ENCODE measurements at places on chromosomes 6 and 20.

DNA sequence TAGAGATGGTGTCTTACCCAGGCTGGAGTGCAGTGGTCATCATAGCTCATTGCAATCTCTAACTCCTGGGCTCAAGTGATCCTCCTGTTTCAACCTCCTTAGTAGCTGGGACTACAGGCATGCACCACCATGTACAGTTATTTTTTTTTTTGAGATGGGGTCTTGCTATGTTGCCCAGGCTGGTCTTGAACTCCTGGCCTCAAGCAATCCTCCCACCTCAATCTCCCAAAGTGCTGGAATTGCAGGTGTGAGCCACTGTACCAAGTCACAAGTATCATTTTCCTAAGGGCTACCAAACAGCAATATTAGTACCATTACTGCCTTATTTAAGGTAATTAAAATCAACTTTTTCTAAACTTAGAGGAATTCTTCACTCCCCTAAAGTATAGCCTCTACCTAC, 49.4 kb downstream of the BACH2 start:
- no peak for DNase-seq

DNA sequence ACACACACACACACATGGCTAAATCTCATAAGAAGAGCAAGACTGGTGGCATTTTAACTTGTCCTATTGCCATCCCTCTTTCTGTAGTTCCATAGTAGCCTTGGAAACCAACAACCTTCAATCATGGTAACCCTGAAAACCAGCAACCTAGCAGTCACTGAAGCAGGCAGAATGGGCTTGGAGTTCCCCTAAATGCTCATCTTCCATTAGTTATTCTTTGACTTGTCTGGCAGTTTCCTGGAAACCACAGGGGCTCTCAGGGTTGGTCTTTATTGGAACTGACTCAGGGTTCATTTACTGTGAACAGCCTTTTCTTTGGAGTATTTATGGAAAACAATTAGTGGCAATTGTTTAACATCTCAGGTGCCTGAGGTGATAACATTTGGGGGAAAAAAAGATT, 19.4 kb upstream of the BRPF3 start:
- no peak for DNase-seq

GRCh38 chr20:24604966-24605665, 135.7 kb downstream of the SYNDIG1 start:
- DNase-seq, result no peak

GRCh38 chr6:9307786-9308185, 872.4 kb upstream of the SLC35B3 start:
- no peak for DNase-seq

- DNase-seq, result no peak
These were observed 31.9 kb downstream of the COMMD7 start for GRCh38 chr20:32711346-32711745.

DNA sequence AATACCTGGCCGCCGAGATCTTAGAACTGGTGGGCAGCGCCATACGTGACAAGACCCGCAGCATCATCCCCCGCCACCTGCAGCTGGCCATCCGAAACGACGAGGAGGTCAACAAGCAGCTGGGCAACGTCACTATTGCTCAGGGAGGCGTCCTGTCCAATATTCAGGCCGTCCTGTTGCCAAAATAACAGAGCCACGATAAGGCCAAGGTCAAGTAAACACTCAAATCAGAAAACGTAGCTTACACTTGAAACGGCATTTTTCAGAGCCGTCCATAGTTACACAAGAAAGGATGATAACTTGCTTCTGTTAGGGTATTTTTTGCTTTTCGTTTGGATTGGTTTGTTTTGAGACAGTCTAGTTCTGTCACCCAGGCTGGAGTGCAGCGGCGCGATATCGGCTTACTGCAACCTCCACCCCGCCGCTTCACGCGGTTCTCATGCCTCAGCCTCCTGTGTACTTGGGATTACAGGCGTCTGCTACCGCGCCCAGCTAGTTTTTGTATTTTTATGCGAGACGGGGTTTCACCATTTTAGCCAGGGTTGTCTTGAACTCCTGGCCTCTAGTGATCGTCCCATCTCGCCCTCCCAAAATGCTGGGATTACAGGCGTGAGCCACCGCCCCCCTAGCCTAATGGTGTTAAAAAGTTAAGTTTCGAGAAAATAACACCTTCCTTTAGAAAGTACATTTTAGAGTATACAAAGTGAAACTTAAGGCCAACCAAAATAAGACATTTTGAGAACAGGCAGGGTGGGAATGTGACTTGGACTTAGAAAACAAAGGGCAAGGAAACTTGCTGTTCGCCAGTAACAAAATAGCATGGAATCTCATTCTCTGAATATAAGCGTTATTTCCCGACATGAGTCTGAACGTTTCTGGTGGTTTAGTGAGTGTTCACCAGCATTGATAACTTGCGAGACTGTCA, 42.8 kb upstream of the HFE start:
- DNase-seq, result no peak

DNA sequence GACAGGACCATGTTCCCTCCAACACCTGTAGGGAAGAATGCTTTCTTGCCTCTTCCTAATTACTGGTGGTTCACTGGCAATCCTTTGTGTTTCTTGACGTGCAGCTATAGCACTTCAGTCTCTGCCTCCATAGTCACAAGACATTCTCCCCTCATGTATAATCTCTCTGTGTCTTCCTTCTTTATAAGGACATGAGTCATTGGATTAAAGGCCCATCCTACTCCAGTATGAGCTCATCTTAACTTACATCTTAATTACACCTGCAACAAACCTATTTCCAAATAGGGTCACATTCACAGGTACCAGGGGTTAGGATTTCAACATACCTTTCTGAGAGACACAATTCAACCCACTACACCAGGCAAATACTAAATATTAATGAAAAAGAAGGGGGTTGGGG, 213.6 kb downstream of the RNGTT start:
- no peak for DNase-seq

DNA sequence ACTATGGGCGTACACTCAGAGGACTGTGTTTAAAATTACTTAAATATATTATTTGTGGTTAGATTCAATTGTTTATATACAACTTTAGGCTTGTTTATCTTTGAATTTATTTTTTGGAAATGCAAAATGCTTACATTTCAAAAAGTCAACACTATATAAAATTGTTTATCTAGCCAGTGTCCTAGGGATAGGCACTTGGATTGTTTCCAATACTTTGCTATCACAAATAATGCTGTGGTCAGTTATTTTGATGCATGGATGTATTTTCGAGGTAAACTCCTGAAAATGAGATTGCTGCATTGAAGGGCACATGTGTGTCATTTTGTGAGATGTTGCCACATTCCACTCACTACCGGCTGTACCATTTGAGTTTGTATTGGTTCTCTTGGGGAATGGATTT, 213.9 kb downstream of the SLC24A3 start:
- DNase-seq, result no peak

DNA sequence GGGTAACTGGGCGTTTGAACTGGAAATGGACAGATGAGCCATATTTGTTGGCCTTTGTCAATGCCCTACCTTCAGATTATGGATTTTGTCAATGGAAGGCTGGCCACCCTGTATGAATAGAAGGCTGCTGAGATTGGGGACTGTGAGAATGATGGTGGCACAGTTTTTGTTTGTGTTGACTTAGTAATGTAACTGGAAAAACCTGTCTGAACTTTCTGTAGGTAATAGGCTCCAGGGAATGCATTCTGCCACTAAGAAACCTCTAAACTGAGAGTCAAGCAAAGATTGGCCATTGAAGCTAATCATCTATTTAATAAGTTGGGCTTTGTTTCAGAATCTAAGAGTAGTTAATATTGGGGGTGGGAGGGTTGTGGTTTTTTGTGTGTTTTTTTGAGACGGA, 97.5 kb downstream of the FOXO3 start:
- DNase-seq, result no peak

DNA sequence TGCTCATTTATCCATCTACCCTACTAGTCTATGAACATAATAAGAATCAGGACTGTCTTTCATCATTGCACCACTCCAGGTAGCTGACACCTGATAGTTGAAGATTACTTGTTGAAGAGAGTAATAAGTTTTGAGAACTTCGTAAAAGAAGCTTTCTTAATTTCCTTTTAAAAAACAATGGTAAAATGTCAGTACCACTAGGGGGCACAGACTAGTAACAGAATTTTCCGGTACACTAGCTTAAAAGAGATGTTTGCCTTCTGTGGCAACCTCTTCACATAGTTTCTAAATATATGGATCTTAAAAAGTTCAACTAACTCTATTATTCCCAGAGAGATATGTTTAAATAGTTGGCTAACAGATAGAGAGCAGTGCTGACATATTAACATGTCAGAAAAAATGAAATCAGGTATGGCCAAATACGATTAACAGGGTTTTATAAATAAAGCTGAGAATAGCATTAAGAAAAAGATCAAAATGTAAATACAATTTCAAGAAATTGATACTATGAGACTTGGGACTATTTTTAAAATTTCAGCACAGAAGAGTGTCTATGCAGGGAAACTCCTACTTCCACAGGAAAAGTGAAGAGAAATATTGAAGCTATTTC, 5.4 kb upstream of the KCNQ5 start:
- DNase-seq, result no peak

GRCh38 chr6:2943564-2943955, 27.8 kb downstream of the SERPINB6 start:
- no peak for DNase-seq

- no peak for DNase-seq
These were observed 28.3 kb downstream of the ZNF831 start for GRCh38 chr20:59191756-59192532.
